ENCODE measurements at places on chromosomes 13 and 19. TPM values are rescaled to one million over a fixed set of nuclear protein-coding genes. Genes with fewer than 3 reads are reported as not detected.

The SYCN gene
- total RNA-seq, result not detected

- H3K36me3 ChIP-seq, result no peaks in the 10 kb centered on the region
- H3K4me1 ChIP-seq, result no peaks in the 10 kb centered on the region
- DNase-seq, result no peak
- H3K27me3 ChIP-seq, result no peaks in the 10 kb centered on the region
Measured at GRCh38 chr13:106795847-106796246, 227.9 kb upstream of the ARGLU1 start.

The RAB11B gene
- 114 TPM for total RNA-seq

DNA sequence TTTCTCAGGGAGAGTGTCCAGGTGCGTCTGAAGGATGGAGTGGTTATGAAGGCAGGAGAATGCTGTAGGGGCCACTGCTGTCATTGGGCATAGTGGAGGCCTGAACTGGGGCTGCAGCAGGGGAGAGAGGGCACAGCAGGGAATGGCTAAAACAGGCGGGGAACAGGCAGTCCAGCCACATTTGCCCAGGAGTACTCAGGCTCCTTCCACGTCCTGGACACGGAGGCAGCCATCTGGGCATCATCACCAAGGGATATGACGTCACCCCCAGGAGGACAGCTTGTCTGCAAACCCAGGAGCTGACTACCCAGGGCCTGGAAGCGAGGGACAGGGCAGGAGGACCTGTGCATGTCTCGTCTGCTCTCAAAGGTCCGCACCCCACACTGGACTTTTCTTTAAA lies 22.2 kb downstream of the VSTM2B start:
- no peaks in the 10 kb centered on the region for H3K36me3 ChIP-seq
- no peak overlapping the region for H3K27ac ChIP-seq
- H3K4me1 ChIP-seq, result no peaks in the 10 kb centered on the region
- DNase-seq, result peak; percentile 45
- H3K4me3 ChIP-seq, result no peak overlapping the region
- H3K27me3 ChIP-seq, result peaks cover 3% of the 10 kb centered on the region

- peak; percentile 43 for DNase-seq
- H3K4me3 ChIP-seq, result no peak overlapping the region
- no peaks in the 10 kb centered on the region for H3K27me3 ChIP-seq
Measured at GRCh38 chr19:16208064-16208759, 10.5 kb downstream of the AP1M1 start.

The ZNF296 gene
- total RNA-seq, result 1.7 TPM

- peaks cover 10% of the 10 kb centered on the region for H3K36me3 ChIP-seq
- H3K27ac ChIP-seq, result peak overlapping the region; percentile 91
- H3K4me1 ChIP-seq, result peaks cover 24% of the 10 kb centered on the region
Measured at GRCh38 chr19:2475018-2475701, 767 bp upstream of the GADD45B start.

GRCh38 chr13:43258771-43259170 lies 235.4 kb downstream of the DNAJC15 start:
- no peaks in the 10 kb centered on the region for H3K27me3 ChIP-seq
- H3K4me1 ChIP-seq, result no peaks in the 10 kb centered on the region
- H3K4me3 ChIP-seq, result no peak overlapping the region
- no peak overlapping the region for H3K27ac ChIP-seq
- H3K36me3 ChIP-seq, result no peaks in the 10 kb centered on the region

Data from upper lobe of right lung (tissue), 1 donor.